ENCODE measurements at places on chromosomes 11 and 22. TPM values are rescaled to one million over a fixed set of nuclear protein-coding genes. Genes with fewer than 3 reads are reported as not detected.
A peak's percentile ranks its signal among the peaks of the same experiment; 100 is the strongest.

GRCh38 chr11:35036639-35037038 is 102.3 kb upstream of the CD44 start:
- DNase-seq: no peak

DNA sequence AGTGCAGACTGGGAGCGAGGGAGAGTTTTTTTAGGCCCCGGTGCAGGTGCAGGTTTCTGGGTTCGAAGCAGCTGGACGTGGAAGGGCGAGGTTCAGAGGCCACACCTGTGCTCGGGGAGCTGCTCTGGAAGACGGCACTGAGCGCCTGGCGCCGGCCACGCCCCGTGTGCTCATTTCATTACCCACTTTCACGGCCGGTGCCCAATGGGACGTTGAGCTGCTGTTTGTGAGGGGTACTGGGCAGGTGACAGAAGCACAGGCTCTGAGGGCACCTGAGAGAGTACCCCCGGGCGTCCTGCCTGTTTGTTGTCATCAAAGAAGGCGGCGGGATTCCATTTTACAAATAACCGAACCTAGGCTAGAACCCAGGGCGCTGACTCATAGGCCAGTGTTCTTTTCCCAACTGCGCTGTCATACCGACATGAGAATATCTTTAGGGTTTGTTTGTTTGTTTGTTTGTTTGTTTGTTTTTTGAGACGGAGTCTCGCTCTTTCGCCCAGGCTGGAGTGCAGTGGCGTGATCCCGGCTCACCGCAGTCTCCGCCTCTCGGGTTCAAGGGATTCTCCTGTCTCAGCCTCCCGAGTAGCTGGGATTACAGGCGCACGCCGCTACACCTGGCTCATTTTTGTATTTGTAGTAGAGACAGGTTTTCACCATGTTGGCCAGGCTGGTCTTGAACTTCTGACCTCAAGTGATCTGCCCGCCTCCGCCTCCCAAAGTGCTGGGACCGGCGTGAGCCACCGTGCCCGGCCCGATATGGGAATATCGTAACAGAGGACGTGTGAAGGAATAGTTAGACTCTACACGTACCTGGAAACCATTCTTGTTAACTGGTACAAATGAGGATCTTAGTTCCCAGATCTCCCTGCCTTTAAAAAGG is 16.6 kb upstream of the SPTBN2 start:
- DNase-seq: peak; percentile 53

Gene CBLIF
- total RNA-seq: not detected

- DNase-seq: no peak
Observed at GRCh38 chr11:70944141-70944540, 308.2 kb downstream of the SHANK2 start.

GRCh38 chr11:109808569-109808968 is 284.6 kb upstream of the ZC3H12C start:
- DNase-seq: no peak

DNA sequence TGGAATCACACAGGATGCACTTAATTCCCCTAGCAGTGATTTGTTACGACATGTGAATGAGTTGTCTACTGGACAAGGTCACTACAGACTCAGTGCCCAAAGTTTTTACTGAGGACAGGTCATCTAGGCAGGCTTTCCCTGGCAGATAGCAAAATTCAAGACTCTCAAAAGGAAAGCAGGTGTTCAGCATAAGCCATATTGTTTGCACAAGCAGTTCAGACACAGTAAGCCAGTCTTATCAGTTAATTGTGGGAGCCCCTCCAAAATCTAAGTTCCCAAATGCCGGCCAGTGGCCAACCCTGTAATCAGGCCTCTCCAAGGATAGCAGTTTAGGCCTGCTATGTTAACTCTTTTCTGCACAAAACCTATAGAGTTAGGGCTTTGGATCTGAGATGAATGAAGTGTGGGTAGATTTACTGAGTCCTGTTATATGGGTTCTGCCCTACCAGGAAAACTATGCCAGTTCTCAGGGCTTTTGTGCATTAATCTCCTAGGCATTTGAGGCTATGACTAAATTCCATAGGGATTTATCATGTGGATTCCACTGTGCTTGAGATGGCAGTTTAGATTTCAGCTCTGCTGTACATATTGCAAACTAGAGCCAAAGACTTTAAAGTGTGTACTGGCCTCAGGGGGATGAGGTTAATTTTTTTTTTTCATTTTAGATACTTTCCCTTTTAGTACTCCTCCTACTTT is 4.8 kb upstream of the ARHGEF12 start:
- peak; percentile 24 for DNase-seq

DNA sequence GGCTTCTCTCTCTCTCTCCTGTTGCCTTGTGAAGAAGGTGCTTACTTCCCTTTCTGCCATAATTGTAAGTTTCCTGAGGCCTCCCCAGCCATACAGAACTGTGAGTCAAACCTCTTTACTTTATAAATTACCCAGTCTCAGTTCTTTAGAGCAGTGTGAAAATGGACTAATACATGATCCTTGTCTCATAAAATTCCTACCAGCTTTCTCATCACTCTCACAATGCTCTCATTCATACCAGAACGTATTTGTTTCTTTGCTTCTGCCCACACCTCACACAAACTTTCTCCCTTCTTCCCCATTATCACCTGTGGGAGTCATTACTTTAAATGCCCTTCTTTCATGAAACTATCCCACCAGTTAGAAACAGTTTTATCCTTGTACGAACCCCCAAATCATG is 62.7 kb upstream of the ARHGAP42 start:
- DNase-seq: no peak

GRCh38 chr22:37546437-37547250 is 13.6 kb upstream of the CDC42EP1 start:
- DNase-seq: peak; percentile 77

GRCh38 chr11:133993107-133993506 is 36.3 kb upstream of the IGSF9B start:
- no peak for DNase-seq

Gene JHY
- 6.2 TPM for total RNA-seq
